Right lung (tissue), 10 donors: ENCODE measurements at places on chromosomes 16 and 17.

GRCh38 chr17:16877099-16877498 is 94.8 kb downstream of the TNFRSF13B start:
- DNase-seq: no peak

DNA sequence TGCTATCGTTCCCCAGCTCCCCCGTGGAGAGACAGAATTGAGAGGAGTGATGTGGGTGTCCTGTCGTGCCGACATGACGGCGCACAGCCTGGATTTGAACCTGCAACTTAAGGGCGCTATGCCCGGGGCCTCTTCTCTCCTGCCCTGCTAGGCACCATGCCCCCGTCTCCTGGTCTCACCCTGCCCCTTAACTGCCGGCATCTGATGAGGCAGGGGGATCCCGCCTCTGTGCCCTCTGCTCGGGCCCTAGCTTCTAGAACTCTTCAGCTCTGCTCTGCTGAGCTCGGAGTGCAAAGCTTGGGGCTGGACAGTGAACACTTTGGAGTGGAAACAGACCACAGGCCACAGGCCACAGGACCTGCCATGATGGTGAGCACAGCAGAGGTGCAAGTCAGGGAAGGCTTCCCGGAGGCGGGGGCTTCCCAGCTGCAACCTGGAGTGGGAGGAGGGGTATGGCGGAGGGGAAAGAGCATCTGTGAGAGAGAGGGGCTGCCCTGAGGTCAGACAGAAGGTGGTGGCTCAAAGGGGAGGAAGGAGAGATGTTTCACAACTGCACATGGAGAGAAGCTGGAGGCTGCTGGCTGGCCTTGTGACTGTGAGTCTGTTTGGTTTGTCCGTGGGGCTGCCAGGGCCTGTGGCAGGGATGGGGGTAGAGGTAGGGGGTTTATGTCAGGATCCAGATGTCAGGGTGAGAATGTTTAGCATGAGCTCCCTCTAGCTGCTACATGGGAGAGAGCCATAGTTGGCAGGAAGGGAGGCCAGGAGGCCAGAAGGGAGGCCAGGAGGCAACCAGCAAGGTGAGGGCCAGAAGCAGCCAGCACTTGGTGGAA is 107.8 kb downstream of the CRLF3 start:
- DNase-seq: no peak

GRCh38 chr17:48054238-48055185 is 6.4 kb downstream of the NFE2L1 start:
- DNase-seq: peak; percentile 68

DNA sequence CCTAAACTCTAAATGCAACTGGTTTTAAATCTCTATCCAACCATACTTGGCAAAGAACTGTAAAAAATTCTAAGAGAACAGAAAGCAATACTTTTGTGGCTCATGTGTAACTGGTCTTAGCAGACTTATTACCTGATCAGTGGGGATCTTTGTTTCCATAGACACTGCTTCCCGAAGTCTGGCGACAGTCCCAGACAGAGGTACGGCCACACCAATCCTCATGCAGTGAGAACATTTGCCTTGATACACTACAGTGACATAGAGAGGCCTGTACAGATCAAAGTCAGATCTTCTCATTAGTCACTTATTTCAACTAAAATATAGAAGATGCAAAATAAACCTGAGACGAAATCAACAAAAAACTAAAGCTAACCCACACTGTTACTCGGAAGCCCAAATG is 43.9 kb downstream of the USP31 start:
- no peak for DNase-seq

DNA sequence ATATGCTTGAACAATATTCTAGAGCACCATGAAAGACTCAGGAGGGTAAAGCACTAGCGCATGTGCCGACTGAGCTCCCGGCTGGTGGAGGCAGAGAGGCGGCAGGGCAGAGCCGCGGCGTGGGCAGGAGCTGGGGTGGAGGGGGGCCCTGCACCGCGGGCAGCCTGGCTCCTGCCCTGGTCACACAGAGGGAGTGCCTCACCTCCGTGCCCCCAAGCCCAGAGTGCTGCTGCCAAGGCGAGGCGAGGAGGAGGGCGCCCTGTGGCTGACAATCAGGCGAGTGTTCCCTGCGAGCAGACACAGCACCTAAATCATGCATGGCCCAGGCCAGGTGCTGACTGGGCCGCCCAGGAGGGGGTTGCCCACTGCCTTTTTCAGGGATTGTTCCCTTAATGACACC is 105.8 kb upstream of the TNRC6C start:
- no peak for DNase-seq

DNA sequence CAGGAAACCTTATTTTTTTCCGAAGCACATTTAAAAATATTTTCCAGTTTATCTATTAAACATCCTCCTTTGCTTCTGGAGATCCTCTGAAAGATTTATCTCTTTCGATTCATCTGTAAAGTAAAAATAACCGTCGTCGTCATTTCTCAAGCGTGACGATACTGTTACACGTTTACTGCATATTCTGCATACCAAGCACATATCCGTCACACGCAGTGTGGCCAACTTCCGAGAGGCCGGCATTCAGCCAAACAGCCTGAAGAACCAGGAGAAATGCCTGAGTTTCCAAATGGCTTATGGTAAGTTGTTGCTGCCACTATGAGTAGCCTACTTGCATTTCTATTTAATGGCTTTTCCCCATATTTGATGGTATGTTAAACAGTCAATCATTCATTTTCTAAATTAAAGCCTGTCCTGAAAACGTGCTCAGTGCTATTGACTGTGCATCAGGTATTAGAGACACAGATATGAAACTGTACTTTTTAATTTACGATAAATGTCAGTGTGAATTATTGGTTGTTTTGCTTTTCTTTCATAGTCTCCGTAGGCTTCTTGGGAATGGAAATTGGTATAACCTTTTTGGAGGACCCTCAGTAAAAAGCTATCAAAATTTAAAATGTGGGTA is 275.7 kb downstream of the WWOX start:
- DNase-seq: no peak

GRCh38 chr17:75059369-75060345 is 12.6 kb downstream of the KCTD2 start:
- DNase-seq: no peak

GRCh38 chr16:24125214-24125613 is 130.9 kb upstream of the CACNG3 start:
- no peak for DNase-seq

- DNase-seq: no peak
These were observed 45.4 kb downstream of the WSB1 start for GRCh38 chr17:27339198-27339835.

DNA sequence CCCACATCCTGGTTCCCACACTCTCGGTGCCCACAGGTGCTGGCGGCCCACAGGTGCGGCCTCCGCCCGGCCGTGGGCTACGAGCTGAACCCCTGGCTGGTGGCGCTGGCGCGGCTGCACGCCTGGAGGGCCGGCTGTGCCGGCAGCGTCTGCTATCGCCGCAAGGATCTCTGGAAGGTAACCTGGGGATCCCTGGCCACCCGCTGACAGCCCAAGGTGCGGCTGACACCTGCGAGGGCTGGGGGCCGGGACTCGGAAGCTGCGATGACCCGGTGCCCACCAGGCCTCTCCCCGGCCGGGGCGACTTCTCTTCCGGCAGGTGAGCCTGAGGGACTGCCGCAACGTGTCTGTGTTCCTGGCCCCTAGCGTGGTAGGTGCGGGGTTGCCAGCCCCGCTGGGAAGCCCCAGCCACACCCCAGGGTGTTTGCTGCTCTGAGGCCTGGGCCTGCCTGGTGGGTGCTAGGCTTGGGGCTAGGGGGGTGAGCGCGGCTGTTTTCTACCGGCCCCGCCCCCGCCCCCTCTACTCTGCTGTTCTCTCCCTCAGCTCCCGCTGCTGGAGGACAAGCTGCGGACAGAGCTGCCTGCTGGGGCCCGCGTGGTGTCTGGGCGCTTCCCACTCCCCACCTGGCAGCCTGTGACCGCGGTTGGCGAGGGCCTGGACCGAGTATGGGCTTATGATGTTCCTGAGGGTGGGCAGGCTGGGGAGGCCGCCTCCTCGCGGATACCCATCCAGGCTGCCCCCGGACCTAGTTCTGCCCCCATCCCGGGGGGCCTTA is 1.0 kb downstream of the ANTKMT start:
- DNase-seq: no peak

DNA sequence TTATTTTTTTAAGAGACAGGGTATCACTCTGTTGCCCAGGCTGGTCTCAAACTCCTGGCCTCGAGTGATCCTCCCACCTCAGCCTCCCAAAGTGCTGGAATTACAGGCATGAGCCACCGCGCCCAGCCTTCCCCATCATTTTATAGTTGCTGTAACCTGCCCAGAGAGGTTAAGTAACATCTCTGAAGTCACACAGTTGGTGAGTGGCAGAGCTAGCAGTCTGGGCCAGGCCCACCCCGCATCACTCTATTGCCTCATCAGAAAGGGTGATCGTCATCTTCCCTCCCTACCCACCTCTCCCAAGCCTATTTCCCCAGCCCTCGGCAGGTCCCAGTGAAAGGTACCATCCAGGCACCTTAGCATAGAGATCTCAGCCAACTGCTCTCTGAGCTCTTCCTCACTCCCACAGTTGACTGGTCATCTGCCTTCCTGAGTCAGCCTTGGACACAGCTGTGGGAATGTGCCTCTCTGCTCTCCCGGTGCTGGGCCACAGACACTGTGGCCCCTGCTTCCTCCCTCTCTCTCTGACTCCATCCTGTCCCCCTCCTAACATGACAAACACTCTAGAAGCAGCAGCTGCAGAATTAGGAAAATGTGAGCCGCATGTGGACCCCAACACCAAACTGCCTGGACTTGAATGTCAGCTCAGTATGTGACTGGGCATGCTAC is 57.1 kb downstream of the SCNN1B start:
- DNase-seq: no peak

DNA sequence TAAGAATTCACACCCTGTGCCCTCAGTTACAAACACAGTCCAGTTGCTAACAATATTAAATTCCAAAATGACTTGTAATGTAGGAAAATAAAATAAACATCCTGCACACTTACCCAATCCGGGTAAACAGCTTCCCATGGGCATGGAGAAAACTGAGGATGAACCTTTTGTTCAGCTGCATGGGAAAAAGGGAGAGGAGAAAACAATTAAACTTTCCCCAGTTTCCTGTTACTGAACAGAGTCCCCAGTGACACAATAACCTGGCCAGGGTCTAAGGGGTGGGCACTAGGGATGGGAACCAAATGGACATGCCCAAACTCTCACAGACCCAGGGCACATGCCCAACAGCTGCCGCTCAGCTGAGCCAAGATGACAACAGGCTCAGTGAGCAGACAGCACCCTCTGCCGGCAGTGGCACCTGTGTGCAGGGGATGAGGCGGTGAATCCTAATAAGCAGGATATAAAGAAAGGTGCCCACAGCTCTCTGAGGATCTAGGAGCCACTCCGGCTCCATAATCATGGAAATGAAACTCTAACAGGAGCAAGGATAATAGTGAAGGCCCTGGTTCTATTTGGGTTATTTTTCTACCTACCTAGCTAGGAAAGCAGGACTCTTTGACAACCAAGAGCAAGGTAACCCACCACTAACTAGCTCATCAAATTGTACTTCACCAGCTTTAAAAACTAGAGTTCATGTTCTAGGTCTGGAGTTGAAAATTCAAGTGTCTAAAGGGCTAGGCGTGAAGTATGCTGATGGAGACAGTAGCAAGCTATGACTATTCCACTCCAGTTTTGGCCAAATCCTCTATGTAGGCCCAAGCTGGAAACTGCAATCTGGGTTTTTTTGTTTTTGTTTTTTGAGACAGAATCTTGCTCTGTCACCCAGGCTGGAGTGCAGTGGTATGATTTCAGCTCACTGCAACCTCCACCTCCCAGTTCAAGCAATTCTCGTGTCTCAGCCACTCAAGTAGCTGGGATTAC is 58.8 kb downstream of the SMG6 start:
- DNase-seq: peak; percentile 76

GRCh38 chr16:27638833-27639560 is 89.1 kb downstream of the KATNIP start:
- DNase-seq: no peak

- DNase-seq: no peak
These were observed 295.8 kb downstream of the FOXL1 start for GRCh38 chr16:86874141-86874540.

DNA sequence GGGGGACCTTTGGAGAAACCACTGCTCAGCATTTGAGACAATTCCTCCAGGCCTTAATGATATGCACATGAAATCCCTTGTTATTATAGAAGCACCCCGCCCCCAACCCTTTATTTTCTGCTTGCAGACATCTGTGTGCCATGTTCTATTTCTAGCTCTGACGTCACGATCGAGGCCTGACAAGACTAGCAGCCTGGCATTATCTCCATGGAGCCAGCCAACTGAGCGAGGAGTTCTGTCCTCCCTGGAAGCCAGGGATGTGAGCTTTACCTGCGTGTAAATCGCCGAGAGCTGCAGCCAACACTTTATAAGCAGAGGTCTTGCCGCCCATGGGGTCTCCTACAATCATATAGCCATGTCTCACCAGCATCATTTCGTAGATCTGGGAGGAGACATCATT is 116.9 kb downstream of the DNAH3 start:
- DNase-seq: no peak

DNA sequence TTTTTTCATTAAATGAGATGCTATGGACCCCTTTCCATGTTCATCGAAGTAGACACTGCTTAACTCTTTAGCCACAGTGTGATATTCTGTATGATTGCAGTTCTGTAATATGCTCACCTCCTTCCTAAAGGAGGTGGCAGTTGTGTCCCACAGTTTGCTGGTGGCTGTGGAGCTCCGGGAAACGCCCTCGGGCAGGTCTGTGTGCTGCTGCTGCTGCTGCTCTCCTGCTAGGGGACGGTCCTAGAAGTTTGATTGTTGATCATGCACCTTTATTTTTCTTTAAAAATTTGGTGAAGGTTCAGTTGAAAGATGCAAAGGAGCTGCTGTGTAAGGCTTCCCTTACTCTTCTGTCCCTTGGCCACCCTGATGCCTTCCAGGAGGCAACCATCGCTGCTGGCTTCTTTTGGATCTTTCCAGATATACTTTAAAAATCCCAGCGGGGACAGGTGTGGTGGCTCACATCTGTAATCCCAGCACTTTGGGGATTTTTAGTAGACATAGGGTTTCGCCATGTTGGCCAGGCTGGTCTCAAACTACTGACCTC is 8.4 kb upstream of the CLEC18A start:
- DNase-seq: no peak

- no peak for DNase-seq
These were observed 7.6 kb upstream of the HNF1B start for GRCh38 chr17:37752482-37752881.

DNA sequence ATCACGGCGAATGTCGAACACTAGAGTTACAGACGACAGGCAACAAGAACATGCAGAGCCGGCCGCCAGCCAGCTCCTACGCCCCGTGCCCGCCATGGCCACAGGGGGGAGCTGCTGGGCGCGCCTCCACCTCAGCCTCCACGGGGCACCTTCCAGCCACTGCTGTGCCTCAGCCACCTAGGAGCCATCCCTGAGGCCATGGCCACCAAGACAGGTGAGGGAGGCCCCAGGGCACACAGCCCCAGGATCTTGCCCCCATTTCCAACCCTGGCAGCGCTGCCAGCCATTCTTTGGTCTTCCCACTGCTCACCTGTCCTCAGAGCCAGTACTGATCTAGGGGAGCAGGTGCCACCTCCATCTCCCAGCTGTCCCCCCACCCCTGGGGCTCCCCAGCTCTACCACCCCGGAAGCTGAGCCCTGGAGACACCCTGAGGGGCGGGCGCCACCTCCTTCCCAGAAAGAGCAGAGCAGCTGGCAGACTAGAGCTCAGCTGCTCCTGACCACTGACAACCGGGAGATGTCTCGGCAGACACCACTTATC is 11.8 kb downstream of the GNPTG start:
- DNase-seq: no peak

GRCh38 chr16:30724641-30725417 is 23.4 kb upstream of the PHKG2 start:
- no peak for DNase-seq
